Ureter (tissue), 1 donor: ENCODE measurements at places on chromosomes 3 and 15. TPM values are rescaled to one million over a fixed set of nuclear protein-coding genes. Genes with fewer than 3 reads are reported as not detected.

DNA sequence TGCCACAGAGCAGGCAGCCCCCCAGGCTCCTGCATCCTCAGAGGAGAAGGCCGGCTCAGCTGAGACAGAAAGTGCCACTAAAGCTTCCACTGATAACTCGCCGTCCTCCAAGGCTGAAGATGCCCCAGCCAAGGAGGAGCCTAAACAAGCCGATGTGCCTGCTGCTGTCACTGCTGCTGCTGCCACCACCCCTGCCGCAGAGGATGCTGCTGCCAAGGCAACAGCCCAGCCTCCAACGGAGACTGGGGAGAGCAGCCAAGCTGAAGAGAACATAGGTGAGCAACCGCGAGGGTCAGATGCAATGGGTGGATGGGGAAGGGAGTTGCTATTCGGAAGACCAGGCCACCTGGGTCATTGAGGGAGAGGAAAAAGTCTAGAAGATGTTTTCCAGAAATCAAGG is 53.0 kb downstream of the GAP43 start:
- DNase-seq = no peak

Gene RNU5B-1
- total RNA-seq = not detected

DNA sequence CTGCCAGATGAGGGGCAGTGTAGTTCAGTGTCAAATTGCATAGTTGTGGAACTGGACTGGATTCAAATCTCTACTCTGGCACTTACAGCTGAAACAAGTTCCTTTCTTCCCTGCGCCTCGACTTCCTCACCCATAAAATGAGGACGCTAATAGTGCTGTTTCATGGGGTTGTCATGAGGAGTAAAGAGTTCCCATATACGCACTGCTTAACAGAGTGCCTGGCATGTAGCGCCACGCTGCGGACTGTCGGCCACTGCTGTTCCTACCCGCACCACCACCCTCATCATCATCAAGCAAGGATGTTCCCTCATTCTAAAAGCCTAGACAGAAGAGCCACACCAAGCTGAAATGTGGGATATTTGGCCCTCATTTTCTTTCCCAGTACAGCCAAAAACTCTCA is 91.9 kb downstream of the CHDH start:
- DNase-seq = no peak

Gene EBLN2
- total RNA-seq = 11.0 TPM

GRCh38 chr3:126607214-126607908 is 47.6 kb downstream of the TXNRD3 start:
- DNase-seq = no peak
